ENCODE measurements at places on chromosomes 5 and 9. TPM values are rescaled to one million over a fixed set of nuclear protein-coding genes. Genes with fewer than 3 reads are reported as not detected.

The PRUNE2 gene
- total RNA-seq = not detected

DNA sequence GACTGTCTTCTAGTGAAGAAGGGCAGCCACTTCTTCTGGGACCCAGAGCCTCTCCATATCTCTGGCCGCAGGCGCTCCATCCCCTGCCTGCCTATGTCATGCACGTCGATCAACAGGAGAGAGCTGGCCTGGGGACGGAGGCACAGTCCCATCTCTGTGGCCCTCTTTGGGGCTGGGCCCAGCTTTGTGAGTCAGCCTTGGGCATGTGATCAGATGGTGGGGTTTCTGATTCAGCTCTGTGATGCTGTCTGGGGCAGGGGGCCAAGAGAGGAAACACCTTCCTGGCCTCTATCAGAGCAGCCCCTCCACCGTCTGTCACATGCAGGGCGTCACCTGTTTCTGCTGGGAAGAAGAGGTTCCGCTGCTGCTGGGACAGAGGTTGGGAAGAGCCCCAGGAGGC lies 72.6 kb downstream of the MVB12B start:
- DNase-seq = no peak

DNA sequence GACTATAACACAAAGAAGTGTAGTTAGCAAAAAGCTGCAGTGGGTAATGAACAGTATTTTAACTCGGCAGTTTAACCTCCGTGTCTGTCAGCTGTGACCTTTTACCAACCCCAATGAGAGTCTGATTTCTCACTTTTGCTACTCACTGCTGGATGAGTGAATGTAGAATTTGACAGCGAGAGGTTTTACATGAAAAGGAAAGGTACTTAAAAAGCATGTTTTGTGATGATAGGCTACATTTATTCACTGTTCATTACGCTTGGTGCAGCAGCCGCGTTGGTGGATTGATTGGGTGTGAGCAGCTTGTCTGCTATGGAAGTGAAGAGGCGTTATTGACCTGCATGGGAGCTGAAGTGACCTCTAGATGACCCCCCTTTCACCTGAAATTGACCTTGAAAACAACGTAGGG lies 867.7 kb downstream of the NR2F1-AS1 start:
- no peak for DNase-seq

The TXNDC8 gene
- total RNA-seq = not detected

GRCh38 chr9:75588808-75589207 lies 301.7 kb upstream of the PCSK5 start:
- no peak for DNase-seq

The BARHL1 gene
- not detected for total RNA-seq

The NUTM2F gene
- not detected for total RNA-seq

The ARHGEF37 gene
- 0.82 TPM for total RNA-seq
